ENCODE measurements at places on chromosomes 7 and 10.

GRCh38 chr10:61701055-61701705, 38.5 kb downstream of the CABCOCO1 start:
- DNase-seq: no peak

GRCh38 chr7:17144322-17144721, 154.1 kb upstream of the AHR start:
- no peak for DNase-seq

DNA sequence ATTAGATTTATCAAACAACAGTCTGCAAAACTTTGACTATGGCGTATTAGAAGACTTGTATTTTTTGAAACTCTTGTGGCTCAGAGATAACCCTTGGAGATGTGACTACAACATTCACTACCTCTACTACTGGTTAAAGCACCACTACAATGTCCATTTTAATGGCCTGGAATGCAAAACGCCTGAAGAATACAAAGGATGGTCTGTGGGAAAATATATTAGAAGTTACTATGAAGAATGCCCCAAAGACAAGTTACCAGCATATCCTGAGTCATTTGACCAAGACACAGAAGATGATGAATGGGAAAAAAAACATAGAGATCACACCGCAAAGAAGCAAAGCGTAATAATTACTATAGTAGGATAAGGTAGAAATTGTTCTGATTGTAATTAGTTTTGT, 31.4 kb downstream of the LRRC17 start:
- no peak for DNase-seq

DNA sequence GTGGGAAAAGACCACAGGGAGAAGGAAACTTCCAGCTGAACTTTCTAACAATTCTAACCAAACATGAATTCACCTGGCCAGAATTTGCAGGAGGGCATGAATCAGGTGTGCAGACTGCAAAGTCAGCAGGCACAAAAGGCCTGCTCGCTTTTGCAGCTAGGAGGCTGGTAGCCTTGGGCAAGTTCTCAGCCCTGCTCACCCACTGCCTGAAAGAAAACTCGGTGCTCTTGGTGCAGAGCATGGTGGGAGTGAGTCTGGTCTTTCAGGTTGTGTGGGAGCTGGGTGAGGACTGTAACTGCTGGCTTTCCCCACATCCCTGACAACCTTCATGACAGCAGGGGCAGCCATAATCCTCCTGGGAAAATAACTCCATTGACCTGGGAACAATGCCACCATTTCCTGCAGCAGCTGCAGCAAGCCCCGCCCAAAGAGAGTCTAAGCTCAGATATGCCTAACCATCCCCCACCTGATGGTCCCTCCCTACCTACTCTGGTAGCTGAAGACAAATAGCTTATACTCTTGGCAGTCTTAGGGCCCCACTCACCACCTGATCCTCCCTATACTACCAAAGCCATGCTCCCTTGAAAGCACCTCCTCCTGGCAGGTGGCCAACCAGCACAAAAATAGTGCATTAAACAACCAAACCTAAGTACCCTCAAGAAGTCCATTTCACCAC, 31.6 kb downstream of the ZNF117 start:
- no peak for DNase-seq

GRCh38 chr10:130728531-130729215, 582.8 kb downstream of the TCERG1L start:
- DNase-seq: no peak

GRCh38 chr10:69472544-69472943, 21.3 kb downstream of the TSPAN15 start:
- no peak for DNase-seq

All from H9 (cell line).